ENCODE measurements at places on chromosomes 11 and 22.
A peak's percentile ranks its signal among the peaks of the same experiment; 100 is the strongest.

GRCh38 chr11:112377946-112378345 lies 117.3 kb upstream of the PLET1 start:
- DNase-seq: no peak

- no peak for DNase-seq
These were observed 277.8 kb downstream of the MN1 start for GRCh38 chr22:27523711-27524110.

DNA sequence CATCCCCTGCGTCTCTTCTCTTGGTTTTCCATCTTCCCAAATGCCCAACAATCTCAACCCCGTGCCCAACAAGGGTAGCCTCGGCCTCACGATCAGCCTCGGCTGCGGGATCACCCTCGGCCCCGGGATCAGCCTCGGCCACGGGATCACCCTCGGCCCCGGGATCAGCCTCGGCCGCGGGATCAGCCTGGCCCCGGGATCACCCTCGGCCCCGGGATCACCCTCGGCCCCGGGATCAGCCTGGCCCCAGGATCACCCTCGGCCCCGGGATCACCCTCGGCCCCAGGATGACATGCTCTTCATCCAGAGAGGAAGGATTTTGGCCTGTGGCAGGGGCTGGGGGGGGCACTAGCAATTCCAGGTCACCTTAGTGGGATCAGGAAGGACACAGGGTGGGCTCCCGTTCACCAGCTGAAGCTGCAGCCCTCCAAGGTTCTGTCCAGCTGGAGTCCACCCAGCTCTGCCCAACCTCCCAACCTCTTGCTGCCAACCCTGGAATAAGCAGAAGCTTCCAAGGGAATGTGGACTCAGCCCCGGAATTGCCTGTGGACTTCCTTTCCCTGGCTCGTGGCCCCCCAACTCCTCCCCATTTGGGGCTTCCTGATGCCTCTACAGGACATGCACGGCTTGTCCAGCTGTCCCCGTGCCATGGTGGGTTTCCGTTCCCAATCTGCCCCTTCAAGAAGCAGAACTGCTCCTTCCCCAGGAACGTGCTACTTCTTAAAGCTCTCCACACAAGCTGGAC lies 6.2 kb downstream of the ALG12 start:
- DNase-seq: no peak

DNA sequence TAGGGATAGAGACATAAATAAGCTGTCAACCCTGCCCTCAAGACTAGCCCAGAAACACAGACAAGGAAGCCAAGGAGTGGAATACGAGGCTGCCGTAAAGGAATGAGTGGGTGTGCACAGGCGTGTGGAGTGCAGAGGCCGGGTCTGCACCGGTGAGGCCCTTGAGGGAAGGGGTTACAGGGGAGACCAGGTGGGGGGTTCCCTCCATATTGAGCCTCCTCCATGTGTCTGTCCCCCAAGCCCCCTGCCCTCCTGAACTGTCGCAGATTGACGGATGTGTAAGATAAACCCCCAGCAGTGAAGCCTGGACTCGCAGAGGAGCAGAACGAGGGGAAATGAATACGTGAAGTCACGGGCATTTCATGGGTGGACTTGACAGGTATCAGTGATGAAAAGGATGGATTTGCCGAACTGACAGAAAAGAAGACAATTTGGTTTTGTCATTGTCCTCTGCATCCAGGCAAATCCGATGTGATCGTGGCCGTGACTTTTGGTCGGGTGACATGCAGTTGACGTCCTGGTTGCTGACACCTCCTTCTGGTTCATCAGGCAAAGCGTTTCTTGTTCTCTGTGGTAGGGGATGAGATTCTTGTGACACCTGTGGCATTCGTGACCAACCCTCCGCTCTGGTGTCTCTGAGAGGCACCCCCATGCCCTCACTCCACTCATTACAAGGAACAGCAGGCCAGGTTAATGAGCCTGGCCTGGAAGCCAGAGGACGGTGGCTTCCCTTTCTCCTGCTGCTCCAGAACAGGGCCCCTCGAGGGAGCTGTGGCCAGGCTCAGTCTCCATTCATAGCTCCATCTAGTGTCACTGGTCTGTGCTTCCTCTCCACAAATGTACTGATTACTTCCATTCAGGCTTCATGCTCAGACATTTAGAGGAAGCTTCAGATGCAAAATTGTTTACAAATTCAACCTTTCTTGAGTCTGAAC lies 223.1 kb upstream of the B3GAT1 start:
- peak; percentile 71 for DNase-seq

DNA sequence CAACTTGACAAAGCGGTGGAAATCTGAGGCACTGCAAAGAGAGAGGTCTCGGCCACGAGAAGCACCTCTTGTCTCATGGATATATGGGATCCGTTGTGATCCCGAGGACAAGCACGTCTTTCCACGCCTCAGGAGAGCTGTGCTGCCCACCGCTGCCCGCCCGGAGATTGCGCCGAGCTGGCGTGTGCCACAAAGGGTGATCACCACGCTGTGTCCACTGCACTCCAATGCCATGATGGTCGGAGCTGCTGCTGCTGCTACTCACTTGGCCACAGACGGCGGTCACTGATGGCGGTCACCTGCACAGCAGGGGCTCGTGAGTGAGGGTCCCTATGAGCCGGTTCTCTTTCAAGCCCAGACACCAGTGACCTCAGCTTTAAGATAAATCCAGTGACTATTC lies 51.1 kb downstream of the SHANK2 start:
- DNase-seq: no peak

GRCh38 chr11:86592047-86592591 lies 80.3 kb downstream of the ME3 start:
- DNase-seq: no peak

DNA sequence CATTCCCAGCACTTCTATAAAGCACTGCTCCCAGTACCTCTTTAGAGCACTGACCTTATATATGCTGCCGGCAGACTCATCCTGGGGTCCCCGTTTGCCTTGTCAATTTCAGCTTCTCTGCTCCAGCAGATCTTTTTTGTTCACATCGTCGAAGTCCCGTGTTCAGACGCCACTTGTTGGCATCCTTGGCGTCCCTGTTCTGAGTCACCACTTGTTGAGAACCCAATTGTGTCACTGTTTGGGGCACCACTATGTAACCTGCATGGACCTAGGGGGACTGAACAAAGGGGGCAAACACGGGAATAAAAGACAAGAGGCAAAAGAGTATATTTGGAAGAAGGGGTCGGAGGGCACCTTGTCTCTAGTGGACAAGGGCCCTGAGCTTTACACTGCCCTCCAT lies 25.5 kb downstream of the OR10A6 start:
- DNase-seq: no peak

DNA sequence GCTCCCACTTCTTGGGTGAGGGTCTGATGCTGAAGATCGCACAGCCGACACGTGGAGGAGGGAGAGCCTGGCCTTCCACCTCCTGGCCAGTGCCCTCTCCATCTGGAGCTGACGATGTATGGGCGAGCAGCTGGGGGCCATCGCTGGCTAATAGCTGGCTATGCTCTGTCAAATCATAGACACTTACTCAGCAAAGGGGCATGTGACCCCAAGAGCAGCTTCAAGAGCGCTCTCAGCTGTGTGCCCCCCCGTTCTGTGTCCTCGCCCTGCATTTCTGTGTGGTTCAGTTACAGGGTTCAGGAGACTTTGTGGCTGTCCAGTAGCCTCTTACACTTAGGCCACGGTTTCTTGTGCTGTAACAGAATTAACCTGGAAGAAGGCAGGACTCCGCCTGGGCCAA lies 26.4 kb downstream of the FBLN1 start:
- no peak for DNase-seq

- DNase-seq: no peak
These were observed 135.9 kb downstream of the FDX1 start for GRCh38 chr11:110565357-110566336.

DNA sequence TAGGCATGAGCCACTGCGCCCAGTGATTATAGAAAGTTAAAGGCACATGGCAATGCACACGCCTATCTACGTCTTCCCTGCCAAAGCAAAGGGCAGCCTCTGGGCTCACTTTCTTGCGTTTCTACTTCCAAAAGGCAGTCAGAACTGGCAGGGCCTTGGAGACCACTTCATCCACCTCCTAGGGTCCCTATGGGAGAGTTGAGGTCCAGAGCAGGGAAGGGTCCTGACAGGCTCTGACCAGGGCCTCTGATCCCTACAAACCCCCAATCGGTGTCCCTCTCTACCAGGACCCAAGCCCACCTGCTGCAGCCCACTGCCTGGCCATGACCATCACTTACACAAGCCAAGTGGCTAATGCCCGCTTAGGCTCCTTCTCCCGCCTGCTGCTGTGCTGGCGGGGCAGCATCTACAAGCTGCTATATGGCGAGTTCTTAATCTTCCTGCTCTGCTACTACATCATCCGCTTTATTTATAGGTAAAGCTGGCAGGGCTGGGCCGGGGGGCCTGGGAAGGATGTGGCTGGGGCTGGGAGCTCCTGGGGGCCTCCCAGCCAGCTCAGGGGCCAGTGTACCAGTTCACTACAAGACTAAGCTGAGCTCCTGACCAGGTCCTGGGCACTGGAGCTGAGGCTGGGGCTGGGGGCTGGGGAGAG lies 1.5 kb downstream of the BEST1 start:
- DNase-seq: no peak

- DNase-seq: peak; percentile 48
These were observed 24.1 kb upstream of the ASPHD2 start for GRCh38 chr22:26404851-26405421.

- no peak for DNase-seq
These were observed 16.4 kb downstream of the LMO1 start for GRCh38 chr11:8247312-8247711.

All from Ammon's horn (tissue), 1 donor.